ENCODE measurements at places on chromosomes 11 and 22.

GRCh38 chr11:2299773-2300172 is 1.9 kb downstream of the C11orf21 start:
- DNase-seq: no peak

DNA sequence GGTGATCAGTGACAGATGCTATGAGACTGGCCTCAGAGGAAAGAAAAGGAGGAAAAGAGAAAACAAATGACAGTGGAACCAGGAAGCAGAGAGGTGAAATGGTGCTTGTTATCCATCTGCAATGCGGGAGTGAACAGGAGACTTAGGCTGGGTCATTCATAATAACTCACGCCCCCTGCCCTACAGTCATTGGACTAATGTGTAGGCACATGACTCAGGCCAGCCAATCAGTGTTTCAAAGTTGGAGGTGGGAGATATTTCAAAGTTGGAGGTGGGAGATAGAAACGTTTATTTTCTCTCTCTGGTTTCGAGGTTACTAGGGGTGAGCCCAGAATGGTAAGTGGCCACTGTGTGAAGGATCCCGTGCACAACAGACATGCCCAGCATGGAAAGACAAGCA is 30.3 kb downstream of the SLC22A6 start:
- DNase-seq: no peak

GRCh38 chr11:10450462-10451425 is 4.3 kb upstream of the AMPD3 start:
- DNase-seq: no peak

- no peak for DNase-seq
Observed at GRCh38 chr22:49137206-49137840, 690.4 kb downstream of the BRD1 start.

DNA sequence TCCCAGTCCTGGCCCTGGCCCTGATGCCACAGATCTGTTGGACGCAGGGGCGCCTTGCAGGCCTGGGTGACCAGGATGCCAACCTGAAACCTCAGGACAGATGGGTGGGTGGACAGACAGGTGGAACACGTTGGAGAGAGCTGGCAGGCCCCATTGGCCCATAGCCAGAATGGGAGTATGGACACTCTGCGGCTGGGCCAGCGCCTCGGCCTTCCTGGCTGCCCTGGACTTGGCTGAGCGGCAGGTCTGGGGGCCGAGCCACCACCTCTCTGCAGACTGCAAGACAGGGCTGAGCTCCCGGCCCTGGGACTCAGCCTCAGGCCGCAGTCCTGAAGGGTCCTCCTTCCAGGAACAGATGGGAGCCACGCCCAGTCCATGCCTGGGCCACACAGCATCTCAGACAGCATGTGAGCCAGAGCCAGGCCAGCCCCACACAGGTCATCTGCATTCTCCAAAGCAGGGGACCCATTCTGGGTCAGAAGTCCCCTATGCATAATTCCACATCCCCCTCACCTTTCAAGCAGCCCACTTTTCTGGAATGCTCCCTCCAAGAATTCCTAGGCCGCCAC is 14.1 kb downstream of the WNT7B start:
- no peak for DNase-seq

GRCh38 chr11:46832511-46833214 is 13.4 kb downstream of the CKAP5 start:
- DNase-seq: no peak

GRCh38 chr11:100151944-100152343 is 535.1 kb upstream of the ARHGAP42 start:
- DNase-seq: no peak

- DNase-seq: no peak
Observed at GRCh38 chr22:19517919-19518611, 6.1 kb downstream of the CLDN5 start.

Data from activated CD8-positive, alpha-beta memory T cell treated with anti-CD3 and anti-CD28 coated beads for 1 hour (primary cell).